Dorsolateral prefrontal cortex (tissue), 122 donors: ENCODE measurements at places on chromosomes 16 and 17. TPM values are rescaled to one million over a fixed set of nuclear protein-coding genes. Genes with fewer than 3 reads are reported as not detected.

RGS11 gene
- 115 TPM for total RNA-seq

CENPT gene
- 51.4 TPM for total RNA-seq

CES3 gene
- 3.7 TPM for total RNA-seq

DNA sequence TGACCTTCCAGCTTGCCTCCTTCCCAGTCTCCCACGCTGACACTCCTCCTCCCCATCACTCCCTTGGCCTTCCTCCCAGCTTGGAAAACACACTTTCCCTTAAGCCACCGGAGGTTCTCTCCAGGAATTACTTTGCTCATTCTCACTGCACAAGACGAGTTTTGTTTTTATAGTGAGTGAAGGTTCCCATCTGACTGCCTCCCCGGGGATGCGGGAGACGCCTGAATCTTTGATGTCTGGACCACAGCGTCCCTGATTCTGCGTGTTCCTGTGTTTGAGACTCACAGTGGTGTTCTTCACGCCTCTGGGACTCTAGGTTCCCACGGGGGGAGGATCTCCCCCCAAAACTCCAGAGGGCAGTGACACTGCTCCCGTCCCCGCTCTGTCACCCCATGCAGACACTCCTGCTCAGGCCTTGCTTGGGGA is 2.0 kb downstream of the DNAI2 start:
- no peak for DNase-seq

DNA sequence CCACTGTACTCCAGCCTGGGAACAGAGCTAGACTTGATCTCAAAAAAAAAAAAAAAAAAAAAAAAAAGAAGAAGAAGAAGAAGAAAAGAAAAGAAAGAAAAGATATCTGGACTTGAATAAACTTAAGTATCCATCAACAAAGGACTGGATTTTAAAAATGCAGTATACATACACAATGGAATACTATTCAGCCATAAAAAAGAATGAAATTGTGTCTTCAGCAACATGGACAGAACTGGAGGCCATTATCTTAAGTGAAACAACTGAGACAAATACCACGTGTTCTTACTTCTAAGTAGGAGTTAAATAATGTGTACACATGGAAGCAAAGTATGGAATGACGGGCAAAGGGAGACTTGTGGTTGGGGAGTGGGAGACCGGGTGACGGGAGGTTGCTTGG is 40.1 kb upstream of the MNT start:
- DNase-seq, result no peak

DNA sequence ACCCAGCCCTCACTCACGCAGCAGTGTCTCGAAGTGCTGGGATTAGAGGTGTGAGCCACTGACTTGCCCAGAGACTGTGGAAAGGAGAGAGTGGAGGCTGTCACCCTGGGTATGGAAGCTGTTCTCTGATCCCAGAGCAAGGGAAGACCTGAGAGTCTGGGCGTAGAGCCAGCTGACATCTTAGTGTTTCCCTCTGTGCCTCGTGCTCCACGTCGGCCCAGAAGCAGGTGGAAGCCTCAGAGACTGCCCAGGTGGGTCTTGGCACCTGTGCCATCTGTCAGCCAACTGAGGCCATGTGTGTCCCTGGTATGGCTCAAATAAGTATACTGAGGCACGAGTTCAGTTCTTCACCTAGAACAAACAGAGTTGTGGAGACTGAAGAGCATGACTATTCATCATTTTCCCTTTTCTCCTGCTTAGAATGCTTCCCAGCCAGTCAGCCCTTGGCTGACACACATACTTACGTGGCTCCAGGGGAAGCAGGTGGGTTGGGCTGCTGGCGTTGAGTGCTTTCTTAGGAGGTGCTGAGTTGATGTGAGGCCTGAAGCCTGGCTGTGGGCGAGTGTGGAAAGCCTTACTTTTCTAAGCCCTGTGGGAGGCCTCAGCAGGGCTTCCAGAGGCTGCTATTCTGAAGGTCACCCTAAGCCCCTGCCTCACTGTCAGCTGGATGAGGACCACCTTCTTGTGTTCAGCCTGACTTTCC is 8.1 kb downstream of the CTRL start:
- DNase-seq, result peak; percentile 75

AATK gene
- 382 TPM for total RNA-seq

- no peak for DNase-seq
These were observed 693.3 kb downstream of the CDH11 start for GRCh38 chr16:64428463-64429113.

DNA sequence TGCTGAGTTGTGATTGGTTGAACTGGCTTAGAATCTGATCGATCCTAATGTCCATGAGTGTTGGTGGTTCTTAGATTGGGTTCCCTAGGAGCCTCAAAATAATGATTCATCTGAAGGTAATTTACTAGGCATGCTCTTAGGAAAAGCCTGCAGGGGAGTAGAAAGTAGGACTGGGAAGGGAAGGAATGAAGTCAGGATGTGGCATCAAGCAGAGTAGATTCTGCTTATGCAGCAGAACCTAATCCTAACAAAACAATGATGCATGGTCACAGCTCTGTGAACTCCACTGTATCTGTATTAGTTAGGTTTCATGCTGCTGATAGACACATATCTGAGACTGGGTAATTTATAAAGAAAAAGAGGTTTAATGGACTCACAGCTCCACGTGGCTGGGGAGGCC is 132.5 kb downstream of the HS3ST2 start:
- DNase-seq, result no peak

DNA sequence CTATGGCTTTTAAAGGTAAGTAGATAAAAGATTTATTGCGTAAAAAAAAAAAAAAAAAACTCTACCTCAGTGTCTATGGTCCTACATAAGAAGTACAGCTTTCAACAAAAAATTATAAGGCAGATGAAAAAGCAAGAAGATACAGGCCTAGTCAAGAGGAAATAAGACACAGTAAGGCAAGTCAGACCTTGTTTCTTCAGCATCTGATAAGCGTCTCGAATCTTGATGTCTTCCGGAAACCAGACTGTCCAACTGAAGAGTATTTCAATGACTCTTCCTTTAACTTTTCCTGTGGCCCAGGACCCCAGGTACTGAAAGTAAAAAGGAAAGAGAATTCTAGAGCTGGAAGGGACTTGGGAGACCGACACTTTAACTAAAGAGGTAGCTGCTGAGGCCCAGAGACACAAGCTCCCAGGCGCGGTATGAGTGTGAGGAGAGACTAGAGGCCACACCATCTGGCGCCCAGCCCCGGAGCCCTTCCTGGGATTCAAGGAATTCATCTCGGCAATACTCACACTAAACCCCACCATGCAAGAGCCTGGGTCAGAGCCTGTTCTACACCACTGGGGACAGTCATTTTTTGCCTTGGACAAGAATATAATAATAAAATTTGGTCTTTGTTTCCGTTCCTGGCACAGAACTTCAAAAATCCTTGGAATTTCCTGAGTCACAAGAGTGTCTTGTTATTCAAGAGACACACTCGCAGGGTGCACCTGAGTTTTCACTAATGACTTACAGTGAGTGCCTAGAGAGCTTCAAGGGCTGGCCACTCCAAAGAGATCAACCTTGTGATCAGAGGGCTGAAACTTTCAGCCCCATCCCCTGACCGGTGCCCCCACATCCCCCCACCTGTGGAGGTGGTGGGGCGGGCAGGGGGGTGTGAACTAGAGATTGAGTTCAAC is 18.6 kb downstream of the GGA2 start:
- DNase-seq, result no peak

CAPNS2 gene
- total RNA-seq, result 0.54 TPM

KRTAP2-1 gene
- total RNA-seq, result not detected

DNA sequence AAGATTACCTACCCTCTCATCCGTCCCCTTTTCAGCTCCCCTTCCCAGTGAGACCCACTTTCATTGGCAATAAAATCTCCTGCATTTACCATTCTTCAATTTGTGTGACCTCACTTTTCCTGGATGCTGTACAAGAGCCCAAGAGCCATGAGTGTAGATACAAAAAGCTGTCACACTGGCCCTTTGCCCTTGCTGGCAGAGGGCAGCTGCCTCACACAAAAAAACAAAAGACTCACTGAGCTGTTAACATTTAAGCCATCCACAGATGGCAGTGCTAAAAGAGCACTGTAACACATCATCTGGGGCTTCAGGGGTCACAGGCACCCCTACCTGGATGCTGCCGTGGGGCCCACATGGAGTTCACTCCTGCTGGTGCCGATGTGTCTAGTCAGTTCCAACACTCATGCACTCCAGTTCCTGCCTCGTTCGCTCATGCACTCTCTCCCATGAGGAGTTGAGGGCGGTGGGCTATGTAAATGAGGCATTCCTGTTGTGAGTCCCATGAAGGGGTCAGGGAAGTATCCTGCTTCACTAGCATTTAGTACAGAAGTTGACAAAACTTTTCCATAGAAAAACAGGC is 123.1 kb downstream of the CA10 start:
- DNase-seq, result peak; percentile 62

GRCh38 chr17:65438708-65439294 is 122.6 kb downstream of the AXIN2 start:
- DNase-seq, result no peak

DNA sequence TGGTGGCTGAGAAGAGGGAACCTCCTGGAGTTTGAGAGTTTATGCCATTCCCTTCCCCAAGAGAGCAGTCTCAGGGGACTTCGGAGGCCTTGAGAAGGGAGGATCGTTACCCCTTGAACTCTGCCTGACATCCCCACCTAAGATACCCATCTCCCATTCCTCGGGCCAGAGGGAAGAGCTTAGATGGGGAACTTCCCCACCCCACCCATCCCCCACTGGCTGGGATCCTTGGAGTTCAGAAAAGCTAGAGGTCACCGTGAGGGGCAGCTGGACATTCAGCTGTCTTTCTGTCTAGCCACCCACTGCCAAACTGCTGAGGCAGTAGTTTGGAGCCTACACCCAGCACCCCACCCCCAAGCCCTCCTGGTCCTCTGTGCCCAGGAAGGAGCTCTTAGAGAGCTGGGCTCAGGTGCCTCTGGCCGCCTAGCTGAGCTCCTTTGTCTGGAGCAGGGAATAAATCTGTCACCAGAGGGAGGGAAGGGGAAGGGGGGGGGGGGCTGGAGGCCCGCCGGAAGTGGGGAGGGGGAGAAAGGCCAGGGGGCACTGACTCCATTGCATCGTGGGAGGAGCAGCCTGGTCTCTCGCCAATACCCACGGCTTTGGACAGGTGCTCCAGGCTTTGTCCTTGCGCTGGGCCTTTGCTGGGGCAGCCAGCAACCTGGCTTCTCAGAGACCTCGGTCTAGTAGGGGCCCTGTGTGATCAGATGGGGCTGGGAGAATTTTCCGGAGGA is 1.0 kb downstream of the HSD11B2 start:
- DNase-seq, result no peak

PSMC3IP gene
- total RNA-seq, result 6.1 TPM

DNA sequence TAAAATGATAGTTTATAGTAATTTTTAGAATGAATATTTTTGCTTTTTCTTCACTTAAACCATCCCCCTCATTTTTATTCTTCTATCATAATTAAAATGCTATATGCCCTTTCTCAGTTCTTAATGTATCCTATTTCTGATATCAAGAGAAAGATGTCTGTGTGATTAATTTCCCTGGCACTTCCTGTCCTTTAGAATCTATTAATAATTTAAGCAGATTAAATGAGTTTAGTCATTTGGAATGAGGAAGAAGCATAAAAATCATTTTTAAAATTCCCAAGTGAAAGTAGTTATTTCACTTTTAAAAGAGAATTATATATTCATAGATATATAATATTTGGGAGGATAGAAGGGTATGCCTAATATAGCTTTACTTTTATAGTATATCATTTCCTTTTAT is 27.8 kb upstream of the CDR2 start:
- no peak for DNase-seq

LRRC75A gene
- total RNA-seq, result 12.8 TPM

CNGB1 gene
- total RNA-seq, result 9.9 TPM

GRCh38 chr17:53949473-53950090 is 126.9 kb downstream of the KIF2B start:
- no peak for DNase-seq

GRCh38 chr16:76676356-76676755 is 399.2 kb downstream of the CNTNAP4 start:
- no peak for DNase-seq

YBX2 gene
- 4.5 TPM for total RNA-seq

GRCh38 chr16:2769675-2770056 is 7.4 kb downstream of the ELOB start:
- no peak for DNase-seq

HEATR9 gene
- not detected for total RNA-seq

SCARF1 gene
- 9.2 TPM for total RNA-seq

NPLOC4 gene
- 106 TPM for total RNA-seq

GRCh38 chr16:50974438-50975036 is 176.5 kb downstream of the SALL1 start:
- no peak for DNase-seq

DNA sequence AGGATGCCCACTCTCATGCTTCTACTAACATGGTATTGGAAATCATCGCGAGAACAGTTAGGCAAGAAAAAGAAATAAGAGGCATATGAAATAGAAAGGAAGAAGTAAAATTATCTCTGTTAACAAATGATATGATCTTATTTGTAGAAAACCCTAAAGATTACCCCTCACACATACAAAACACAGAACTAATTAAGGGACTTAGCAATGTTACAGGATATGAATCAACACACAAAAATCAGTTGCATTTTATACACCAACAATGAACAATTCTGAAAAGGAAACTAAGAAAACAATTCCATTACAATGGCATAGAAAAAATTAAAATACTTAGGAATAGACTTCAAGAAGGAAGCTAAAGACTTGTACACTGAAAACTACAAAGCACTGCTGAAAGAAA is 2.7 kb upstream of the CAPNS2 start:
- no peak for DNase-seq

SRL gene
- 0.92 TPM for total RNA-seq

HBA1 gene
- total RNA-seq, result 1,984 TPM

- DNase-seq, result no peak
These were observed 15.7 kb upstream of the ERCC4 start for GRCh38 chr16:13904179-13904691.

CMTM2 gene
- not detected for total RNA-seq

- DNase-seq, result peak; percentile 65
These were observed 13.7 kb downstream of the CAMKK1 start for GRCh38 chr17:3879186-3879585.

- DNase-seq, result no peak
These were observed 13.3 kb downstream of the HDAC5 start for GRCh38 chr17:44110011-44110686.

ITGAD gene
- not detected for total RNA-seq

- no peak for DNase-seq
These were observed 45.1 kb downstream of the MYH11 start for GRCh38 chr16:15811481-15812400.

TEX19 gene
- not detected for total RNA-seq

PIK3R5 gene
- 2.8 TPM for total RNA-seq

MMP2 gene
- 2.9 TPM for total RNA-seq

DNA sequence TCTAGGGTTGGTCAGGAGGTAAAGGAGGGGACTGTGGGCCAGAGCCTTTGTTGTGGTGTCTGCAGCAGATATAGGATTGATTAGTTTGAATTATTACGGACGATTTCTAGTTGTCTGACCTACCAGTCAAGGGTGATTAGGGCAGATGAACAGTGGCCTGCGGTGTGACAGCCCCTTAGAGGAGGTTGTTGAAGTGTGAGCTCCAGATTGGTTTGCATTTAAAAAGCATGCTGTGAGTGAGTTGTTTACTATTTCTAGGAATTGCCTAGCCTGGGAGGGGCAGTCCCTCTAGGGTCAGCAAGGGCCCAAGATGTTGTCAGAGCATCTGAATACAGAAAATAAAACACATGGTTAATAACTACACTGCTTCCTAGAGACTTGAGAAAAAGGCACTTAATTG is 108.8 kb downstream of the ARHGAP44 start:
- DNase-seq, result no peak
